AG04449 (cell line): ENCODE measurements at places on chromosomes 12 and 14.
A peak's percentile ranks its signal among the peaks of the same experiment; 100 is the strongest.

DNA sequence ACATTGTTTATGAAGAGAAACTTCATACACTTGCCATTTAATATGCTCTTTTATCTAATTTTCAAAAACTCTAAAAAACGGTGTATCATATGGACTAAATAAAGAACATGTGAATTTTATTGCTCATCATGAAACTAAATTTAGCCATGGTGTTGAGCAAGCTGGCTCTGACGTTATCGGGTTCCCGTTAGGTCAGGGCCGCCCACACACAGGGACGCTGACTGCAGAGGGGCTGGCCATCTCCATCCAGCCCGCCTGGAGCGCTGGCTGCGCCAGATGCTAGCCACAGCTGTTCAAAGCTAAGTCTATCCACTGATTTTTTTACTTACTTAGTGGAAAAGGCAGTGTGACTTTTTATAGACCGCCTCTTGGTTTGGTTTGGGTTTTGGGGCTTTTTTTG lies 36.5 kb upstream of the DYNC1H1 start:
- peak; percentile 79 for DNase-seq

DNA sequence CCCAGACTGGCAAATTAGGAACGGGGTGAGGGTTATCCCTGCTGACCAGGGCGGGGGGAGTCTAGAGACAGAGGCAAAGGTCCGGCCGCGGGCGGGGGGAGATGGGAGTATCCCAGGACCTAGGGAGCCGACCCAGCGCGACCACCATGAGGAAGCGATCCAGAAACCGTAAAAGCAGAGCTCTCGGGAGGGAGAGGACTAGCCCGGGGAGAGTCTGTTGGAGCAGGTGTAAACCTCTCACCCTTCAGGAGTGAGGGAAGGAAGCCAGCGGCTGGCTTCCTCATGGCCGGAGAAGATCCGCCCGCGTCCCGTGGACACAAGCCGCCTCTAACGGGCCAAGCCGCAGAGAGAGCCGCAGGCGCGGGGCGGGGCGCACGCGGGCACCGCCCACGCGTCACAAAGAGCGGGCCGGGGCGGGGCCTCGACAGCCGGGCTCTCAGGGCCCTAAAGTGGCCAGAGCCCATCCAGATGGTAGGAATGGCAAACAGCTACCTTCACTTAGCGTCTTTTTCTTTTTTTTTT lies at the start of gene ACRBP:
Gene ACRBP, minus strand, starts transcription at position 350 of the 522 bp plus-strand sequence. Its CDS starts 66 bp downstream, at position 284.
- no peak for DNase-seq

- no peak for DNase-seq
Observed at GRCh38 chr12:84497819-84498218, 414.8 kb downstream of the SLC6A15 start.

DNA sequence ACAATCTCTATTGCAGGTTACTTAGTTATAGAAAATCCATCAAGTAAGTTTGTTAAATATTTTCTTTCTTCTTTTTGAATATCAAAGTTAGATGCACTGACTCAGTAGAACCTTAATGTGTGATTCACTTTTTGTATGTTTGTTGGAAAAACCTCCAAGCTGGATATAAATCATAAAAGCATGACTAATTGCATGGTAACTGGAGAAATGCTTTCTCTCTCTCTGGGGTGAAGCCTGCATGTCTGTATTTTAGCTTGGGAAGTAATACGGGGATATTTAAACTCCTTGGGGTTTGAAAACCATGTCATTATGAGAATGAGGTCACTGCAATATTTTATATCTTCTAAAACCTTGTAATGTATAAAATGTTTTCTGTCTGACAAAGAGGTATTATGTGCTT lies 58.6 kb upstream of the MYF6 start:
- peak; percentile 69 for DNase-seq

DNA sequence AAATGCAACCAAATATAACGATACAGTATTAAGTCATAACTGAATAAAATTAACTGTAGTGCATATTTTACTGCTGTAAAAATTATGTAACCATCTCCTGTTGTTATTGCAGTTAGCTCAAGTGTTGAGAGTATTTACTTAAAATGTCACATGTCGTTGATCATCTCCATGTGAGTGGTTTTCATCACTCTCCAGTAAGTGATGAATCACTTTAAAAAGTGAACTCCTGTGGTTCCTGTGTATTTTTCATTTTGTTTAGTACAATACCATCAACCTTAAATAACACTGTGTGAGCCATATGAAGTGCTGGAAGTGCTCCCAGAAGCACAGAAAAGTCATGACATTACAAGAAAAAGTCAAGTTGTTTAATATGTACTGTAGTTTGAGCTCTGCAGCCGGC lies 104.7 kb upstream of the SLCO1B1 start:
- no peak for DNase-seq

DNA sequence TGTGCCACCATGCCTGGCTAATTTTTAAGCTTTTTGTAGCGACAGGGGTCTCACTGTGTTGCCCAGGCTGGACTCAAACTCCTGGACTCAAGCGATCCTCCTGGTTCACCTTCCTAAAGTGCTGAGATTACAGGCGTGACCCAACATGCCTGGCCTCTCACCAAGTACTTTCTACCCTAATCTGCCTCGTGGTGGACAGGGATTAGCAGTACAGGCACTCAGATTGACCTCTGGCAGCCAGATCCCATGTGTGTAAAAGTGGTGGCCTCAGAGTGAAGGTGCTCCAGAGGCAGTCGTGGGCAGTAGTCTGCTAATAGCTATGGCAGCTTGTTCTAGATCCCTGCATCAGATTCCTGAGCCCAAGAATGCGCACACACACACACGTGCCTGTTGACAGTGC lies 30.9 kb downstream of the MTHFD1 start:
- no peak for DNase-seq

DNA sequence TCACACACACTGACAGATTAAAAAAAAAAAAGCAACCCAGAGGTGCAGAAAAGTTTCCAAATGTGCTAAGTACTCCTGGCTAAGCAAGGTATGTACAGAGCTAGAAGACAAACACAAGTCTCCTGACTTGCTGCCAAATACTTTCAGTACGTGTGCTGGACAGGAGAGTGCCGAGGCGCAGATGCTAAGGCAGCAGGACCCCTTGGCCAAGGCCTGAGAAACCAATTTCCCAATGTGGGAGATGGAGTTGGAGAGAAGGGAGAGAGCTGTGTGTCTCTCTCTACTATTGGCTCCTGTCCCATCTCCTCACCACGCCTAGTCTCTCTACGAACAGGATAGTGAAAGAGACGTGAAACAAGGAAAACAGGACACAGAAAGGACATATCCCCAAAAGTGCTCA lies 5.3 kb downstream of the SPRYD3 start:
- no peak for DNase-seq

DNA sequence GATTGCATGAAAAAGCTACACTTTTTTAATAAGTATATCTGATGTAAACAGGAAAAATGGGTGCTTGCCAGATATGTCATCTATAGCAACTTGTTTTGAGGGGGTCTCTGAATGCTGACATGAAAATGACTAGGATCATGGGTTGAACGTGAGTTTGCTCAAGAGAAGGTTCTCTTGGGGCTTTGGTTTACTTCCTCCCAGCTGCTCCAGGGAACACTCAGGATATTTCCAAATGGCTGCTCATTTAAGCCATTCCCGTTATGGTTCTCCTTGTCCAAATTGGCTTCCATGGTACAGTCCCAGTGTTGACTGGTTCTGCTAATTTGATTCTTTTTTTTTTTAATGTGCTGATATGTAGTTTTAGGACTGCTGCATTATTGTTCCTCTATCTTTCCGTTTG lies 118.3 kb downstream of the ETV6 start:
- DNase-seq, result no peak

GRCh38 chr14:95522556-95522955 lies 6.1 kb upstream of the SYNE3 start:
- DNase-seq, result no peak

DNA sequence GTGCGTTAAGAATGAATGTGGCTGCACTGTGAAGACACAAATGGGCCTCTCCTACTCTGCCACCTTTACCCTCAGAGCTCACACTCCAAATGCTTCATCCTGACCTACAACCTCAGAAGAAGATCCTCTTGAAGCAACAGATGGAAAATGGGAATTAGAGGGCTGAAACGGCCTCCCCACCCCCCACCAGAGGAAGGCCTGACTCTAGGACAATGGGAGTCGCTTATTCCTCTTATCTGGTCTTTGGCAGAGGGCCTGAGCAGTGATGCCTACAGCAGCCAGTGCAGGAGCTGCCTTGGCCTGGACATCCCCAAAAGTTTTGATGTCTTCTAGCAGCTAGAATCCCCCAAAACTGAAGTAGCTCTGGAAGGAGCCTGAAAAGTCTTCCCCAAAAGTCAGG lies 29.2 kb downstream of the BTBD7 start:
- DNase-seq, result no peak

DNA sequence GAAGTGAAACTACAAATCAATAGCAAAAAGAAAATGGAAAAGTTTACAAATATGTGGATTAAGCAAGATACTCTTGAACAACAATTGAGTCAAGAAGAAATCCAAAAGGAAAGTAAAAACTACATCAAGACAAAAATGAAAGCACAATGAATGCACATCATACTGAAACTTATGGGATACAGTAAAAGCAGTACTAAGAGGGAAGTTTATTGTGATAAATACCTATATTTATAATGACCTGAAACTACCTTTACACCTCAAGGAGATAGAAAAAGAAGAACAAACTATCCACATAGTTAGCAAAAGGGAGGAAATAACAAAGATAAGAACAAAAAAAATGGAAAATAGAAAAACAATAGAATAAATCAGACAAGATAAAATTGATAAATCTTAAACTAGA lies 375.0 kb downstream of the TRHDE start:
- DNase-seq, result no peak

DNA sequence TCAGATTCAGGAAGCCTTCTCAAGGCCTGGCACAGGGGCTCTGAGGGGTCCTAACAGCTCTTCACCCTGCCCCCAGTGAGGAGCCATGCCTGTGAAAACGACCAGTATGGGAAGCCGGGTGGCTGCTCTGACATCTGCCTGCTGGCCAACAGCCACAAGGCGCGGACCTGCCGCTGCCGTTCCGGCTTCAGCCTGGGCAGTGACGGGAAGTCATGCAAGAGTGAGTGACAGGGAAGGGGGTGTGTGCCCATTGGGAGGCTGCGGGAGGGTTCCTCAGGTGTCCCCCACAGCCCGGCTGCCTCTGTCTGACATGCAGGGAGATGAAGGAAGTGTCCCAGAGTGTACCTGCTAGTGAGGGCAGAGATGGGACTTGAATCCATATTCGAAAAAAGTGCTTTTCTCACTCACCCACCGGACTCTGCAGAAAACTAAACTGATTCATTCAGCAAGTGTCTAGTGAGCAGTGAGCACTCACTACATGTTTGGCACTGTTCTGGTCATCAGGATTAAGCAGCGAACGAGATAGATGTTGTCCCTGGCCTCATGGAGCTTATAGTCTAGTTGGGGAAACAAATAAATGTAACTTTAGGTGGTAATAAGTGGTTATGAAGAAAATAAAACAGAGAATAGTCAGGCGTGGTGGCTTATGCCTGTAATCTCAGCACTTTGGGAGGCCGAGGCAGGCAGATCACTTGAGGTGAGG lies 9.4 kb upstream of the LRP1-AS start:
- DNase-seq, result no peak

DNA sequence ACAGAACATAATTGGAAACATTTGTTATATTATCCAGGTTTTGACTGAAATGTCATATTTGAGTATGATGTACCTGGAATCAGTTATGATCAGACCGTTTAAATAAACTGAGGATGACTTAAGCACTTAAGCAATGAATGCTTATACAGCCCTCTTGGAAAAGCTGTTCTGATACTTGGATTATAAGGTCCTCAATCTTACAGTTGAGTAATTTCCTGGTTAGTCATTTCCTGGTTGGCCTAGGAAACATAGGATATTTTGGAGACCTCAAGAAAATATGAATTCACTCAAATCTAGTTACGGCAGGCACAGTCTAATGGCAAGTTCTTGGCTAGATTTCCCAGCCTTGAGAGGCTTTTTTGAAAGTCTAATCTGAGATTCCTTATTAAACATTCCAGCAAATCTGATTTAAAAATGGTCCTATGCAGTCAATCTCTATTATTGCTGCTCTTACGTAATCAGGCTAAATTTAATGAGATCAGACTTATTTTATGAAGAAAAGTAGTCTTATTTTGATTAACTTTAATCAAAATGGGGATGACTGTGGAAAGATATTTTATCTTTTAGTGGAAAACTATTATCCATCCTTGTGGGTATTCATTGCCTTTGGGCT lies 447.2 kb downstream of the SNAPC1 start:
- DNase-seq, result peak; percentile 40

- no peak for DNase-seq
Observed at GRCh38 chr12:52437508-52437907, 3.3 kb upstream of the KRT75 start.

- no peak for DNase-seq
Observed at GRCh38 chr12:2930865-2931264, 28.3 kb upstream of the TEAD4 start.
